Activated CD8-positive, alpha-beta memory T cell treated with anti-CD3 and anti-CD28 coated beads, Interleukin-2, amount 10 ng/mL, durations not matched to agents 7 days and 5 days (primary cell): ENCODE measurements at places on chromosomes 1 and 21.

DNA sequence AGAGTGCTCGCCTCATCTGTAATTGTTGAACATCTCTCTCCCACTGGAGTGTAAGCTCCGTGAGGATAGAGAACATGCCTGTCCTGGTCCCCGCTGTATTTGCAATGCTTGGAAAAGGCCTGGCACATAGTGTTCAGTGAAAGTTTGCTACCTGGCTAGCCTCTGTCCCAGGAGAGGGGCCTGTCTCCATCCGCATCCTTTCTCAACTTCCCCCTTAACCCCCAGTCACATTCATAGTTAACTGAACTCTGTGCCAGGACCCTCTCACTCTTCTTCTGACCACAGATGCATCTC lies 15.2 kb downstream of the SPOCD1 start:
- no peak for DNase-seq

GRCh38 chr1:234758851-234759250 lies 148.9 kb upstream of the IRF2BP2 start:
- peak; percentile 81 for DNase-seq

DNA sequence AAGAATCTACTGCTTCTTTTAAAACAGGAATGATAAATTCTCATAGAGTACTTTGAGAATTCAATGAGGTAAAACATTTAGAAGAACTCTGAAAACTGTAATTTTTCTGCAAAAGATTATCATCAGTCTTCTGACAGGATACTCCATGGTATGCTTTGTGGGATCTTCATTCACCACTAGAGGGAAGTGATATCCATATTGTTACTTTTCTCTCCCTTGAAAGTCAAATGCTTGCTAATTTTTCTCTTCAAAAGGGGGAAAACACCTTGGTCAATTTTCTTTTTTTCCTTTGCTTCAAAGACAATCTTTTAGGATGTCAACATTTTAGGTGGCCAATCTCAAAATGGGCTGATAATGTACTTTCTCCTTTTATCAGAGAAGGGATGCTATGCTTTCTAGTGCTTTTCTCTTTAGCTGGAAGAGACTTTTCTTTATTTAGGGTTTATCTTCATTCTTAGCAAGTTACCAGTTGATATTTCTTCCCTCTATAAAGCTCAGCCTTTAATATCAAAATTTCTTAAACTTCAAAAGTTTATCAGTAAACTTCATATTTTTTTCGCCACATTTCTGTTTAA lies 95.5 kb downstream of the NEGR1 start:
- DNase-seq: no peak

GRCh38 chr1:5508669-5509330 lies 483.4 kb downstream of the NPHP4 start:
- DNase-seq: no peak

- no peak for DNase-seq
Measured at GRCh38 chr1:56995414-56996100, 29.7 kb upstream of the C8B start.

DNA sequence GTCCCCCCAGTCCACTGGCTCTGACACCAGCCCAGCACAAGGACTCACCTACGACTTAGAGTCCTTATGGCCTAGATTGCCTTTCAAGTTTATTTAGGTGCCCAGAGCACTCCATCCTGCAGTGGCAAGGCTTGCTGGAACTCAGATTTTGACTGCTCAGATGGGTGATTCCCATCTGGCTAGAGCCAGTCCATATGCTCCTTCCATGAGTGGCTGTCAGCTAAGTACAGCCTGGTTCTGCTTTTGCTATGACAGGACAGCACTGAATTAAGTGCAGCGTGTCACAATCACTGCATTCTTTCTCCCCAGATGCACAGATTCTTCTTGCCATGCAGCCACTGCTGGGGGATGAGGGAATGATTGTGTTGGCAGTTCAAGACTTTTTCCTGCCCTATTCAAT lies 43.8 kb downstream of the GPR52 start:
- no peak for DNase-seq

- no peak for DNase-seq
Measured at GRCh38 chr1:1179346-1179982, 5.8 kb downstream of the TTLL10 start.

DNA sequence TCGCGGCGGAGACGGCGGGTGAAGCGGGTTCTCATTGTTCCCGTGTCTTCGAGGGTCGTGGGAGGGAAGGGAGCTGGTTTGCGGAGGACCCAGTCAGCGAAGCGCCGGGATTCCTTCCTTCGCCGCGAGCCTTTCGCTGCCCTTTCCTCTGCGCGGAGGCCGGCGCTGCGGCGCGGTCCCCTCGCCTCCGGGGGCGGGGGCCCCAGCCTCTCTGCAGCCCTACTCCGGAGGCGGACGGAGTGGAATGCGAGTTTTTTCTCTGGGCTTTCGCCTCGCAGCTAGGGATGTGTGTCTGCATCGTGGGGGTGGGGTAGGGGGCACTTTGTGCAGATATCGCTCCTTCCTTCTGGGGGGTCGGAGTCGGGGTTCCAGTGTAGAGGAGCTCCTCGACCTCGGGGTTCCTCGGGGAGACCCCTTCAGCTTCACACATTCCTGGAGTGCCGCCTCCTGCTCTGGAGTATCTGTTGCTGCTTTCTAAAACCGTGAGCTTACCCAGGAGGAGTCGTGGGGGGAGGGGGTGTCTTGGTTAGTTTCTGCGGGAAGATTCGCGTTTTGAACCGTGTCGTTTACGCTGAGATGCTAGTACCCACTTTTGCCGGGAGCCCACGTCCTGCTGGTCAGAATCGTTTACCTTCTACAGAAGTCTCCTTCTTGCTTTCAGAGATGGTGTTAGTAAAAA lies 595 bp downstream of the RNF2 start:
- DNase-seq: peak; percentile 50

GRCh38 chr1:86527306-86527705 lies 19.6 kb upstream of the CLCA4 start:
- DNase-seq: no peak

DNA sequence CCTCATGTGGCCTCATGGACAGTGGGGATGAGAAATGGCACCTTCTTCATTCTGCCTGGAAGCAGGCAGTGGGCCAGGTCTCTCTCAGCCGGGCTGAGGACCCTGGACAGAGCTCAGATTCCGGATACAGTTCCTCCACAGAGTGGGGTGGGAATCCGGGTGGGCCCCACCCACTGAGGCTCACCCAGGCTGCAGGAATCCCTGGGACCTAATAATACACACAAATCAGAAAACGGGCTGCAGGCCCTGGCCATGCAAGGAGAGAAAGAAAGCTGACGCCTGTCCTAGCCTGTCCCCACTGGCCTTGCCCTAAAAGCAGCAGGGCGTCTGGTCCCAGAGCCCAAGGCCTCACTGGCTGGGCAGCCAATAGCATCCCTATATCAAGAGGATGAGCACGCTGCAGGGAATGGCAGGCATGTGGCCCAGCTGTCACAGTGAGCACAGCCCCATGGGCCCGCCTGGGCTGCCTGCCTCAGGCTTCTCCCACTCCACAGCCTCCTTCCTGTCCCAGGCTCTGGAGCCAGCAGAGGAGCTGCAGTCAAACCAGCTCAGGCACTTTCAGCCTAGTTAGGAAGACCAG lies 25.3 kb downstream of the ACTA1 start:
- no peak for DNase-seq

- DNase-seq: no peak
Measured at GRCh38 chr21:42003051-42003461, 7.1 kb downstream of the ZBTB21 start.

DNA sequence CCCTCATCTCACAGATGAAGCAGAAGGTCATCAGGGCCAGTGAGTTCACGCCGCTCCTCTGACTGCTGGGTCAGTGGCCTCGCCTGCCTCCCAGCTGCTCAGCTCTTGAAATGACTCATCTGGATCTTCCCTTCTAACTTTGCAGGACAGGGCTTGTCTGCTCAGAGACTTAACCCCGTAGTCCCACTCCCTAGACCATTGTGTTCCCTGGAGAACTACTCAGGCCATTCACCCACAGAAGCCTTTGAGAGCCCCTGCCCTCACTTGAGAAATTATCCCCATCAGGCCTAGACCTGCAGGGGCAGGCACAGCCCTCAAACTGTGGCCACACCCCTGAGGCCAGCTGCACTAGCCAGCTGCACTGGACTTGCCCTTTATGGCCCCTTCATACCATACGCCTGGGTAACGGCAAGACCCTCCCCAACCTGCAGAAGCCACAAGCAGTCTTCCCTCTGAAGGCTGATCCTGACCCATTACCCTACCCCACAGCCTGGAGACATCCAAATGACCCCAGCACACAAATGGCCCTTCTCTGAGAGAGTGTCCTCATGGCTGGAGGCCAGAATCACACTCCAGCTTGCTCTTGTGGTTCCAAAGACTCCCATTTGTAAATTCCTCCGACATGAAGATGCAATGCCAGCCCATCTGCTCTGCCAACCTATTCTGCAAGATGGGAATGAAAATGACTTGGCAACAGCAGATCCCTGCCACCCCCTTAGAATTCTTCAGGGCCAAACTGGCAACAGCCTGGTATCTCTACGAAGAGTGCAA lies 33.2 kb downstream of the RCSD1 start:
- DNase-seq: no peak

- no peak for DNase-seq
Measured at GRCh38 chr1:3476666-3477065, 22.2 kb downstream of the ARHGEF16 start.

DNA sequence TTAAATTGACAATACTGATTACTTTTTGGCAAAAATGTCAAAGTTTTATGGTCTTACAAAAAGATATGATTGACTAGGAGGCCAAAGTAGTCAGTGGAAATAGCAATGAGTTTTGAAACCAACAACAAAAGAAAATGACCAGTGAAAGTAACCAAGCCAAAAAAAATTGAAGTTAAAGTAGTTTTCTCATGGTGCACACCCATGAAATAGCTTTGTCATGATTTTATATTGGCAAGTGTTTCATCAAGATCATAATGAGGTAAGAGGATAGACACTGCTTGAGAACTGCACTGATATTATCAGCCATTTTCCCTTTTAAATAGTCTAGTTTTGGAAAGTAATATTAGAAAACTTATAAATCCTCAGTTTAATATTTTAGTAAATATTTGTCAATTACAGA lies 206.2 kb upstream of the ADAMTS5 start:
- no peak for DNase-seq

GRCh38 chr1:27430903-27431600 lies 38.6 kb downstream of the GPR3 start:
- DNase-seq: no peak

DNA sequence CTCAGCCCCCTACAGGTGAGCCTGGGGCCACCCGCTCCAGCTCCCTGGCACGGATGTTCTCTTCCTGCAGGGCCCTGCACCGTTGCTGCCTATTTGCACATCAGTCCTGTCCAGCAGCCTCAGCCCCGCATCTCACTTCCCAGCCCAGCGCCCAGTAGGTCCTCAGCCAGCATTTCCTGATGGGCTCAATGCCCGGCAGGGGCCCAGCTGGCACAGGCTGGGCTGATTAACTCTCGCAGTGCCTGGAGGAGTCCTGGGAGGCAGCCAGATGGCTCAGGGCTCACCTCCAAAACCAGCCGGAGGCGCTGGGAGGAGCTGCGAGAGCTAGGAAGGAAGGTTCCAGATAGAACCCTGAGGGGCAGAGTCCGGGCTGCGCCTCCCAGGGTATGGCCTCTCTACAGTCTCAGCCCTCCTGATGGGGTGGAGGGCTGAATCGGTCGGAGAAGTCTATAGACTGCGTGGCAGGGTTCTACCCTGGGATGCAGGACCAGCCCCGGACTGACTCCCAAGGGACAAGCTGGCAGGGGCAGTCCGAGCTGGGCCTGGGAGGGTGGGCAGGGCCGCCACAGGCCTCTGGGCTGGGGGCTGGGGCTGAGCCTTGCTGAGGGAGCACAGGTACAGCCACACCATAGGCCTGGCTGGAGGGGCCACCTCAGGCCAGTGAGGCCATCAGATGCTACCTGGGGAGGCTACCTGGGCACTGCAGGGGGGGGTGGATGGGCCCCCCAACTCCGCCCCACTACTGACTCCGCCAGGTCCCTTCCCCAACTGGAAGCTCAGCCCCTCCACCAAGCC lies 19.2 kb upstream of the CLSTN1 start:
- DNase-seq: no peak

- DNase-seq: no peak
Measured at GRCh38 chr1:161866241-161866640, 100.1 kb downstream of the ATF6 start.

GRCh38 chr1:203437696-203438315 lies 37.8 kb upstream of the PRELP start:
- DNase-seq: no peak

DNA sequence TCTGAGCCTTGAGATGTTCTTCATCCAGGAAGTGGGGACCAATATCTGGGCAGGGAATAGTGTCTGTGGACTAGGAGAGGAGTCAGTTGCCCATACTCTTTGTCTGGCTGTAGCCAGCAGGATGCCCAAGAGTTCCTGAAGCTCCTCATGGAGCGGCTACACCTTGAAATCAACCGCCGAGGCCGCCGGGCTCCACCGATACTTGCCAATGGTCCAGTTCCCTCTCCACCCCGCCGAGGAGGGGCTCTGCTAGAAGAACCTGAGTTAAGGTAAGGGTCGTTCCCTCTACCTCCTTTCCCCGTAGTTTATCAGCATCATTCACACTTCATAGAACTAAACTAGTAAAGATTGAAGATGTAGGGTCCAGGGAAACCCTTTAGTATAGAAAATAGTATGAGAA lies 3.4 kb upstream of the PPOX start:
- no peak for DNase-seq

- no peak for DNase-seq
Measured at GRCh38 chr1:195721210-195721971, 886.8 kb downstream of the KCNT2 start.

- DNase-seq: no peak
Measured at GRCh38 chr1:169110689-169111447, 4.4 kb downstream of the ATP1B1 start.

DNA sequence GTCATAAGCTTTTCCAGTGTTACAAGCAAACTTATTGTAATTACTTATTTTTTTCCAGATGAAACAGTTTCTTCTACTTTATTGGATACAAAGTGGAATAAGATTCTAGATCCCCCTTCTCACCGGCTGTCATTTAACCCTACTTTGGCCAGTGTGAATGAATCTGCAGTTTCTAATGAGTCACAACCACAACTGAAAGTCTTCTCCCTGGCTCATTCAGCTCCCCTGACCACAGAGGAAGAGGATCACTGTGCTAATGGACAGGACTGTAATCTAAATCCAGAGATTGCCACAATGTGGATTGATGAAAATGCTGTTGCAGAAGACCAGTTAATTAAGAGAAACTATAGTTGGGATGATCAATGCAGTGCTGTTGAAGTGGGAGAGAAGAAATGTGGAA lies 95.5 kb downstream of the ZFYVE9 start:
- no peak for DNase-seq
